Activated CD4-positive, alpha-beta memory T cell treated with anti-CD3 and anti-CD28 coated beads for 36 hours (primary cell): ENCODE measurements at places on chromosomes 2 and 18.

- DNase-seq = no peak
These were observed 541.3 kb upstream of the LRRTM4 start for GRCh38 chr2:78063246-78064020.

- no peak for DNase-seq
These were observed 46.1 kb downstream of the SERTAD2 start for GRCh38 chr2:64607381-64608304.

GRCh38 chr2:202944816-202945215, 32.7 kb downstream of the CARF start:
- DNase-seq = no peak

GRCh38 chr18:60466677-60467076, 94.1 kb upstream of the MC4R start:
- no peak for DNase-seq

- no peak for DNase-seq
These were observed 92.6 kb upstream of the TFCP2L1 start for GRCh38 chr2:121377646-121378045.

DNA sequence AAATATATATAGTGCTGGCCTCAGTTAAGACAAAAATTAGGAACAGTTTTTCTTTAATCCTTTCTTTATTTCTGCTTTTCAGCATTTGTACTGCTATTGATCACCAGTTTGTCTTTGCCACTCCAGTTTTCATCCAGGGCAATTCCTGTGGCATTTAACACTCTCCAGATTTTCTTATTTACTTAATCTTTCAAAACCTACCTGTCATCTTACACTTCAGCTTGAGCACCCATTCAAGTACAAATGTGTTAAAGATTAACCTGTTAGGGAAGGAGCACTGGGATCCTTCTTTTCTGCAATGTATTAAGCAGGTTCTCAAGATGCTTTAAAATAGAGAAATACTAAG, 101.8 kb upstream of the SCN1A start:
- no peak for DNase-seq

- no peak for DNase-seq
These were observed 193.5 kb downstream of the PRKCE start for GRCh38 chr2:45844796-45845457.

DNA sequence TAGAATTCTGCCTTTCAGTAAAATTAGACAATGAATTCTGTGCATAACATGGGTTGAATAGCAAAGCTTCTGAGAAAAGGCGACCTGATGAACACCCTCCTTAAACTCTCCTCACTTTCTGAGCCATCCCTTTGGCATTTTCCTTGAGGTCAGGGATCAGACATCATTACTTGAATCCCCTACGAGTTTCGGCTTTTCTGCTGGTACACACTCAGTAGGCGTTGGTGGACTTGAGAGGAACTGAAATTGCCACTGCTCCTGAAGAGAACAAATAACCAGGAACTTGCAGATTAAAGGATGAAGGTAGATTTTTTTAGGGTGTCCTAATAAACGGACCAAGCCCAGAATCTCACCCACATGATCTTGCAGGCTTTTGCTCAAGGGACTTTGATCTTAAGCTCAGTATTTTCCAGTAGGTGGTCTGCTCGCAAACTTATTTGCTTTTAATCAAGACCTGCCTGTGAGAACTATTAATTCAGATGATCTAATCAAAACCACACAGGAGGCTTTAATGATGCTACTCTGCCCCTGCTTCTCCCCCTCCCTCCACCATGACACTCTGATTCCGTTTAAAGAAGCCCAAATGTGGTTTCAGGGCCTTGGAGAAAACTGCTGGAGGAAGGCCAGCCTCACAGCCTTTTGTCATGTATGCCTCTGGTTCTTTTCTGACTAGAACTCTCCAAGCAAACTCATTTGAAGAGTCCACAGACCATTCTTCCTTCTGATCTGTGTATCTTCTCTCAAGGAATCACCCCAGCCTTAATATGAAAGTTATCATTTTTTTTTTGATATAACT, 124.9 kb downstream of the PRKCE start:
- no peak for DNase-seq

- DNase-seq = no peak
These were observed 766.1 kb upstream of the SALL3 start for GRCh38 chr18:78213361-78213994.

GRCh38 chr18:36211612-36212065, 24.3 kb downstream of the MOCOS start:
- DNase-seq = no peak

DNA sequence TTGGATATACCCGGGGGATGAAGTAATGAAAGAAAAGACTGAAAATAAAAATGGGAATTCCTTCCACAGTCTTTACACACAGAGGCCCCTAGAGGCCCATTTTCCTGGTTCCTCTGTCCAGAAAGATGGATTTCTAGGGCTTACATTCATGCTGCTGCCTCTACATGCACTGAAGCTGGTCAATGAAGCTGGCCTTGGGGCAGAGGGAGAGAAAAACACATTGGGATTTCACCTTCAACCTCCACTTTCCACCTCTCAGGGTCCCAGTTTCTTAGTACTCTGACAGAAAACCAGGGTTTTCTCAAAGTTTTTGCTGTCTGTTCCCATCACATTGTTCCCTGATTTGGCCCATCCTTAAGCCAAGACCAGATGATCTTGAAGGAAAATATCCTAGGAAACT, 154.6 kb upstream of the ZSWIM2 start:
- no peak for DNase-seq

DNA sequence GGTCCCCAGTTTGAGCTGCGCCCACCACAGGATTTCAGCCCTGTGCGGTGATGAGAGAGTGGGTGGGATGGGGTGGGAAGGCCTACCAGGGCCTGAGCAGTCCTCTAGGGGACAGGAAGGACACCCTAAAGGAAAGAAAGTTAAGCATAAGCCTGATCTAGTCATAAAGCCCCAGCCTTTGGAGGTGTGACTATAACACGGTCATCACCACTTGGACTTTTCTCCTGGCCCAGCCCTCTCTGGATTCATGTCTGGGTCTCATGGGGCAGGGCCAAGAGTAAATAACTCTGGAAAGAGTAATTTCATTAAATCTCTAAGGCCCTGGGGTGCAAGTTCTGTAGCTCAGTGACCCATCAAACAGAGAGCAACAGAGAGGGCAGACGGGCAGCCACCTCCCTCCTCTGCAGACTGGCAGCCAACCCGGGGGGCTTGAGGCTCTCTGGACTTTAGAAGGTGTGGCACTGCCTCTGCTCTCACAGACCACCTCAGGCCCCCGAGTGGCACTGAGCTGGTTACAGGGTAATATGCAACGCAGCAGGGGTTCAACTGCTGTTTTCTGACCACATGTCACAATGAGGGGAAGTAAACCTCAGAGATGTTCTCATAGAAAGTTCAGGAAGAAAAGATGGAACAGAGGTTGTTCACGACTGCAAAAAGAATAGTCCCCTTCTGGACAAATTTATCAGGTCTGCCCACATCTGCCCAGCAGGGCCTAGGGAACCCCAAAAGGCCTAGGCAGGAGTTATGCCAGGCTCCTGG, 41.5 kb downstream of the TGFA start:
- DNase-seq = no peak

DNA sequence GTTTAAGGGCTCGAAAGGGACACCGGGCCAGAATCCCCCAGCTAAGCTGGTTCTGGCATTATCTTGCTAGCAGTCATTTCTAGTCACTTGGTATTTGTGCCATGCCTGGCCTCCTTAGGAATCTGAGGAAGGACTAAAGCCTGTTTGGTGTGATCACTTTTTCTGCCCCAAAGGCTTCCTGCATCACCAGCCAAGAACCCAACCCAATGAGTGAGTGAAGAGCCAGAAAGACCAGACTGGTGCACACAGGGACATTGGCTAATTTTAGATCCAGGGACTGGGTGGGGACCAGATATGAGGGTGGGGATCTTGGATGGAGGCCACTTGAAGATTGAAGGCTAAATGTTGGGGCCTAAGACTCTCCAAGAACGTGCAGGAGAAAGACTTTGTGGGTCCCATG, 411.9 kb upstream of the TNP1 start:
- no peak for DNase-seq

GRCh38 chr2:66531567-66531966, 96.6 kb downstream of the MEIS1 start:
- no peak for DNase-seq

GRCh38 chr2:241062389-241063092, 39.5 kb downstream of the MTERF4 start:
- no peak for DNase-seq

DNA sequence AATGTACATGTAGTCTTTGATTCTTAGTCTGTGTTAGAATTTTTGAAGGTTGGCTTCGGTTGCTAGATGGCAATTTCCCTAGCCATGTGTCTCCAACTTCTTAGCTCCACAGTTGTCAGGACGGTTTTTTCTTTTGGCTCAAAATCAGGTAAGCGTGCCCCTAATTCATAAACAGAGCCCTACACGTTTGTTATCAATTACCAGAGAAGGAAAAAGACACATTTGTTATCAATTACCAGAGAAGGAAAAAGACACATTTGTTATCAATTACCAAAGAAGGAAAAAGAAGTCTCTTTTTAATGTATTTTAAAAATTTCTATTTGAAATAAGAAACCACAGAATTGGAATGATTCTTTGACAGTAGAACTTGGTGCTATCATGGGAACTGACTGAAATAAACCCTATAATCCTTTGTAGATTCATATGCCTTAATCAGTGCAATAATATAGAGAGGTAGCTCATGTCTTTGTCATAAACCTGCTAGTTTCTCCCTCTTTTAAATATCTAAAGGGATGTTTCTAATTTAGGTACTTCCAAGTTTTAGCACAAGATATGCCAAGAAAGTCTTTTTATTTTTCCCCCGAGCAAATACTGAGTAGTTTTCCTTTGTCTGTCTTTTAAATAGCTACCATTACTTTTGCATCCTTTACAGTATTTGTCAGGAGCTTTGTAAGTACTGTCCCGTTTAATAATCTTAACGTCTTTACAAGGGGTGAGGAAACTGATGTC, 35.9 kb downstream of the CAMKMT start:
- DNase-seq = no peak

DNA sequence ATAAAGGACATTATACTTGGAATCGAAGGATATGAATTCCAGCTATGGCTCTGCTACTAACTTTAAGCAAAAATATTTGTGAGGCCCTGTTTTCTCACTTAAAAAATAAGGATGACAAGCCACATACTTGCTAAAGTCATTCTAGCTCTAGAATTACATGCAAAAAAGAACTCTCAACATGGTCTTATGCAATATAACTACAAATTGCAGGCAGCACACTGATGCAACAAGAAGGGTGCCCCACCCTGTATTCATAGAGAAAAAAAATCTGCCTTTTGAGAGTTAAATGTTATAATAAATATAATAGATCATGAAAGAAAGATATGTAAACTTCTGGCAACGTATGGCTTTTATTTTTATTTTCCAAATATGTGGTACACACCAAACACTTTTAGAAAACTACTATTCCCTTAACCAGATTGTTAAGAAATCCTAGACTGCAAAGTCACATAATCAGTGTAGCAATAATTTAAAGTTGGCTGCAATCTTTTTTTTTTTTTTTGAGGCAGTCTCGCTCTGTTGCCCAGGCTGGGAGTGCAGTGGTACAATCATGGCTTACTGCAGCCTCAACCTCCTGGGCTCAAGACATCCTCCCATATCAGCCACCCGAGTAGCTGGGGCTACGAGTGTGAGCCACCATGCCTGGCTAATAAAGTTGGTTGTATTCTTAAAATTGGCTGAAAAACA, 40.2 kb upstream of the WDSUB1 start:
- DNase-seq = no peak

DNA sequence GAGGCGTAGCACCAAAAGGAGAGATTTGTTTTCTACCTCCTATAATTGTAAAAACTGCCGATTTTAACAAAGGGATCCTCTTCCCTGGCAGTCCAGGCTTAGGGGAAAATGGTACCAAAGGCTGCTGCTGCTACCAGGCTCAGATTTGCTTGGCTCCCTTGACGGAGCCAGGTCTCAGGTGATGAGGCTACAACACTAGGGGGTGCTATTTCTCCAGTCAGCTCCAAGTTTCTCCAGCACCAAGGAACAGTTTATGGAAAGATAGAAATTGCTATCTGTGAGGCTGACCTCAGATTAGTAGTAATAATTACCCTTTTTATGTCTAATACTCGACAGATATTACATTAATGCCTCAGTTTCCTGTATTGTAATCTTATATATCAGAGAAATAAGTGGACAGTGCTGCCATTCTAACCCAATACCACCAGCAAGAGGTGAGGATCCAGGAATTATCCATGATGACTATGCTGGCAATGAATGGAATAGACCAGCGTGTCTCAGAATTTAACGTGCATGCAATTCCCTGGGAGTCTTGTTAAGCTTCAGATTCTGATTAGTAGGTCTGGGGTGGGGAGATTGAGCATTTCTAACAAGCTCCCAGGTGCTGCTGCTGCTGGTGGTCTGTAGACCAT, 111.3 kb downstream of the ESCO1 start:
- DNase-seq = peak; percentile 41

- no peak for DNase-seq
These were observed 136.2 kb upstream of the KCNH7 start for GRCh38 chr2:162974771-162975170.

GRCh38 chr2:95539836-95540235, 52.0 kb upstream of the TRIM43 start:
- DNase-seq = no peak

- peak; percentile 39 for DNase-seq
These were observed 64.0 kb upstream of the MCFD2 start for GRCh38 chr2:46979571-46979979.

GRCh38 chr2:18154259-18154658, 275.8 kb downstream of the KCNS3 start:
- DNase-seq = no peak

- no peak for DNase-seq
These were observed 840.6 kb upstream of the SALL3 start for GRCh38 chr18:78138983-78139496.

- DNase-seq = no peak
These were observed 148.6 kb upstream of the FIGN start for GRCh38 chr2:163884416-163884815.

- no peak for DNase-seq
These were observed 1.1 kb downstream of the GRP start for GRCh38 chr18:59220784-59221765.

- DNase-seq = peak; percentile 29
These were observed 35.7 kb downstream of the KANSL3 start for GRCh38 chr2:96602330-96602823.

- DNase-seq = no peak
These were observed 275.4 kb upstream of the ACVR2A start for GRCh38 chr2:147569426-147569825.

- no peak for DNase-seq
These were observed 91.2 kb downstream of the TAF4B start for GRCh38 chr18:26317398-26317797.

DNA sequence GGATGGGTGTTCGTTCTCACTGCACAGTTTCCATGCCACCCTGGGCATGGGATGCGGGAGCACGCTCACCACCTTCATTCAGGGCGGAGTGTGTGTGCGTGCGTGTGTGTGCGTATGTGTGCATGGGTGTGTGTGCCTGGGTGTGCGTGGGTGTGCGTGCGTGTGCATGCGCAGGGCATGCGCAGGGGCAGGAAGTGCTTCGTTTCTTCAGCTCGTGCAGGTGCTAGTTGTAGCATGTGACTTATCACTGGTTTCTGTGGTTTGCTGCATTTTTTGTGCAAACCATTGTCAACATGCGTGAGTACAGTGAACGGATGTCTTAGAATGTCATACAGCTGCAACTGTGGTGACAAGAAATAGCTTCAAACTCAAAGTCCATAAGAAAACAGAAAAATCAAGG, 179.5 kb downstream of the PTGR3 start:
- peak; percentile 17 for DNase-seq
